ENCODE measurements at places on chromosomes 6 and 20.

GRCh38 chr6:101286146-101286545, 107.4 kb upstream of the GRIK2 start:
- DNase-seq: no peak

DNA sequence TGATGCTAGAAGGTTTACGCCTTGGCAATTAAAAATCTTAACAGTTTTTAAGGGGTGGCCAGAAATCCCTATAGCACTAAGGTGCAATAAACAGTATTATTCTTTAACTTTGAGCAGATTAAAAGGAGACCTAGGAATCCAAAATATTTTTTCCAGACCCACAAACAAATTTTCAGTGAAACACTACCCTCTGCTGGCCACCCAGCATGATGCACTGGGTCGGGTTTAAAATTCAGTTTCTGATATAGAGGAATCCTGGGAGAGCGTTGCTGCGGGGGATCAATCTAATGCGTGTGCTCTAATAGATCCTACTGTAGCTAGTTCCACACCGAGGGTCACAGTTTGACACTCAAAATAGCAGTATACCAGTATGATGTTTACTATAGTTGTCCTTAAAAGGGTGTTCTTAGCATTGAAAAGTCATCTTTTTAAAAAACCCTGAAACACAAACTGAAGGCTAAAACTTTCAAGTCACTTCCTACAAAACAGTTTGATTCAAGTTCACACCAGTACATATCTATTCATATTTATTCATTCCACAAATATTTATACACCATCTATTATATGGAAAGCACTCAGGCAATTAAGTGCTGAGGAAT, 10.2 kb downstream of the UBE3D start:
- no peak for DNase-seq

- DNase-seq: no peak
Observed at GRCh38 chr6:25954756-25955155, 7.8 kb upstream of the TRIM38 start.

DNA sequence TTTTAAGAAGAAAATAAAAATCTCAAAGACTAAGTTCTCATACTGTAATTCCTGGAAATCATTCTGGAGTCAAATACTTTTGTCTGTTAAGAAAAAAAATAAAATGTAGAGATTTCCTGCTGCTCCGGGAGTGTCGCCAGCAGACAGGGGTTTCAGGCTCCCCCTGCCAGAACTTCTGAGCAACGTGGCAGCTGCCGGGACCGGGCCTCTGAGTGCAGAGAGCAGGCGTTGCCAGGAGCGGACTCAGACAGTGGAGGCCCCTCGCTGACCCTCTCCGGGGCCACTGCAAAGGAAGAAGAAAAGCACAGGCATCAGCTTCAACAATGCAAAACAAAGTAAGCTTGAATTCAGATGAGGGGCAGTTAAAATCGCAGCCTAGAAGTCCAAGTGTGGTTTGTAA, 95.5 kb downstream of the THBS2 start:
- no peak for DNase-seq

GRCh38 chr20:32296819-32297420, 19.5 kb downstream of the KIF3B start:
- no peak for DNase-seq

GRCh38 chr6:132933090-132933489, 118.7 kb downstream of the RPS12 start:
- DNase-seq: no peak

GRCh38 chr6:69887714-69888345, 21.5 kb downstream of the COL19A1 start:
- no peak for DNase-seq

GRCh38 chr20:39453890-39454289, 491.7 kb downstream of the DHX35 start:
- no peak for DNase-seq

DNA sequence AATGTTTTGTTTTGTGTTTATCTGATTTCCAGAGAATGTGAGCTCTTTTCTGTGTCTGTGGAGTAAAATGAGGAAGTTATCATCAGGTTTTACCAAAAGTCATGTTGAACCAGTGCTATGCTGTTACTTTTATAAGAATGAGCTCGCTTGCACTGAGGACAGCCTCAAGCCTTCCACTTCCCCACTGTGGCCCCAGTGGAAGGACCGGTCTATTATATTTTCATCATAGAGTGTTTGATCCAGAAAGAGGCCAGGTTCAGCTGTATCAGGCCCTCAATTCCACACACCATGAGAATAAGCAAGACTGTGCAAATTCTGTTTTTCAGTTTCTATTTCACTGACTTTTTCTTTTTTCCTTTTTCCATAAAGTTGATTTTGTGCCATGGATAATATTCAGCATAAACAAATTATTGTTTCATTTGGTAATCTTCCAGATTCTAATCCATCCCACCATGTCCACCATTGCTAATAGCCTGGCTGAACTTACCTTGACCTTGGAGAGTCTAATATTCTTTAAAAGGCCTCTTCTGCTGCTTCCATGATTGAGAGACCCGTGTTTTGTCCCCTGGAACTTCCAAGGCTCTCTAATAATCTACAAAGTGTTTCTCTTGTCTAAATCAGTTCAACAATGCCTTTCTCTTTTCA, 286.2 kb downstream of the THBS2 start:
- DNase-seq: no peak

DNA sequence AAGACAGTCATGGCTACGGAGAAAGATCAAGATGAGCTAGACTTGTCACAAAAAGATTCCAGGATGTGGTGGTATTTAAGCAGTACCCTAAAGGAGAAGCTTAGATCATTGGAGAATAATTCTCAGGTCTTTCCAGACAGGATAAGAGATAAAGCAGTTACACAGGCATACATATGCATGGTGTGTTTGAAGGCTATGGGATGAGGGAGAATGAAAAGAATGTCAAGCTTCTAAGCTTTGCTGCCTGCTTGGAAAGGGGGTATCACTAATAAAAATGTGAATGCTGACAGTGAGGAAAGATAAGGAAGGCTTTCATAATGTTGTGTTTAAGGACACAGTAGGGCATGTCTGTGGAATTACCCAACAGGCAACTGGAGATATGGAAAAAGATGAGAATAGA, 28.1 kb downstream of the RWDD2A start:
- no peak for DNase-seq

DNA sequence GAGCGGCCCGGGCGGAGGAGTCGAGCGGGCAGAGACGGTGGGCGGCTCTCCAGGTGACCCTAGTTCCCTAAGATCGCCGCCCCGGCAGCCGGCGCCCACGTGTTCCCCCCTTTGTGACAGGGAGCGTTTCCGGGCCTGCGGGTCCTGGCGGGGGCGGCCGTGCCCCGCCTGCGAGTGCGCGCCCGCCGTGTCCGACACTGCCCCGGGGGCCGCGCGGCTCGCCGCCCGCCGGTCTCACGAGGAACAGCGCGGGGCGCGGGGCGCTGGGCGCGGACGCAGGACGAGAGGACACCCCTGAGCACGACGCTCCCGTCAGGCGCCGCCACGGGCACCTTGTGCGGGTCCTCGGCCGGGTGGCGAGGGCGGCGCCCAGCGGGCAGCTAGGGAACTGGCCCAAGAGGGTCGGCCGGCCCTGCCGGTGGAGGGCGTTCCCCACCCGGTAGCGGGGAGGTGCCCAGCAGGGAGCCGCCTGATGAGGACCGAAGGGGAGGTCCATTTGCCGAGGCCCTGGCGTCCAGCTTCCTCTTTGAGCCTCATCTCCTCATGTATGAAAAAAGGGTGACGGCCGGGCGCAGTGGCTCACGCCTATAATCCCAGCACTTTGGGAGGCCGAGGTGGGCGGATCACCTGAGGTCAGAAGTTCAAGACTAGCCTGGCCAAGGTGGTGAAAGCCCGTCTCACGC, at the start of gene VARS1:
Gene VARS1 (minus strand): TSS at position 137 of the 683 bp plus-strand sequence. CDS start 535 bp downstream, outside the sequence.
- peak; percentile 84 for DNase-seq

DNA sequence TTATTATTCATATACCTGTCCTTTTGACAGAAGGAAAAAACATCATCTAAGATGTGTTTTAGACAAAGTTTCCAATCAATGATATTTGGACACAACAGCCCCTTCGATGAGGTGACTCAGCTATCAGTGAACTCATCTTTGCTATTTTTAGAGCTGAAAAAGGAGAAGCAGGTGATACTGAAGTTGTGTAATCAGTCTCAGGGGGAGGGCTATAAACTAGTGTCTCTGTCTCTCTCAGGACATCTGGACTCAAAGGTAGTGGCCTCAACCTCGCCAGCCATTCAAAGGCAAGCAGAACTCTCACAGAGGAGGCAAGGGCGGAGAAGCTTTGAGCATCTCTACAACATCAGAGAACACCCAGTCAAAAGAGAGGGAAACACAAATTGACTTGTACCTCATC, 135.4 kb downstream of the BFSP1 start:
- DNase-seq: no peak

GRCh38 chr6:160265869-160266476, 7.4 kb upstream of the SLC22A2 start:
- DNase-seq: no peak

GRCh38 chr6:152130441-152130840, 323.0 kb downstream of the ESR1 start:
- DNase-seq: no peak

DNA sequence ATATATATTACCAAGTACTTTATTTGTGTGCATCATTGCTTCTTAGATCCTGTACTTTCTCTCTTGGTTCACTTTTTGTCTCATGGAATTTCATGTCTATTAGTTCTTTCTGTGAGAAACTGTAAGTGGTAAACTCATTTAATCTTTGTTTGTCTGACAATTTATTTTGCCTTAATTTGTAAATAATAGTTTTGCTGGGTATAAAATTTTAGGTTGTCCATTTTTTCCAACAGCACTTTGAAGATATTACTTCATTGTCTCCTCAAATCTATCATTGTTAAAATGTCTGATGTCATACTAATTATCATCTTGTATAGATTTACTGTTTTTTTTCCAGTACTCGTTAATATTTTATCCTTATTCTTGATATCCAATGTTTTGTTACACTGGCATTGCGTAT, 205.2 kb upstream of the CDYL start:
- no peak for DNase-seq

DNA sequence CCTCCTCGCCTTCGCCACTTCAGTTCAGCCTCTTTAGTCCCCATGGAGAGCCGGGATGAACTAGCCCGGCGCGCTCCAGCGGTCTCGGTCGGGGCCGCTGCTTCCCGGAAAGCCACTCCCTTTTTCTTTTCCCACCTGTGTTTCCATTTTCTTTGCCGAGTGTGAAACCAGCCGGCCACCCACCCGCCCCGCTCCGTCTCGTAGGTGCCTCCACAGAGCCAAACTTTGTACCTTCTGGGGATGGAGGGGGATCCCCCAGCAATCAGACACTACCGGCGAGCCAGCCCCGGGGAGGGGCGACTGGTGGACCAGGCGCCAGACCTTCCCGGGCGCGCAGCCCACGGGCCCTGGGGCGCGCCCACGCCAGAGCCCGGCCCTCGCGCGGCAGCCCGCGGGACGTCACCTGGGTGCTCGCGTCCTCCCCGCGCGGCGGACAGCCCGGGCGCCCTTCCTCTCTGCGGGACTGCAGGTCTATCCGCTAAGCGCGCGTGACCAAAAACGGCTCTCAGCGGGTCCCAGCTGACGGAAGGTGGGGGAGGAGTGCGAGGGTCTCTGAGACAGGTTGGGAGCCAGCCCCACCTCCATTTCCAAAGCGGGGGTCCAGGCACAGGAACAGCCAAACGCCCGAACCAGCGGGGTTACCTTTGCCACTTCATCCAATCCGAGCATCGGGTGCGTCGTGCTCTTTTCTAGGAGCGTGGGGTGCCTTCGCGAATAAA, at the start of gene MCHR2:
Gene MCHR2 (minus strand): TSS at position 691 of the 719 bp plus-strand sequence. CDS start 38,076 bp downstream, outside the sequence.
- DNase-seq: no peak

DNA sequence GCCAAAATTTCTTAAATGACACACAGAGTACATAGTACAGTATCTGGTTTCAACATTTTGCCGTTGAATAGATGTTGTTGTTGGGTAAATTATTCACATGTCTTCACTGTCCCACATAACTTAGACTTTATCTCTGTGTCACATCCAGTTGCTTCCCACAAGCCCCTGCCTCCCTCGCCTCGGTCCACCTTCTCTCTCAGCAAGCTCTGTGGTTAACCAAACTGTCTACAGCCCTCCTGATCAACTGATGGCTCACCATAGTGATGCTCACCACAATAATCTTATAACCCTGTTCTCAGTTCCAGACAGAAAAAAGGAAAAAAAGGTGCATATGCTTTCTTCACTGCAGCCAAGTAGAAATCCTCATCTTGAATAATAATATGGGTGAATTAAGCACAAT, 23.0 kb downstream of the IL17F start:
- DNase-seq: no peak

DNA sequence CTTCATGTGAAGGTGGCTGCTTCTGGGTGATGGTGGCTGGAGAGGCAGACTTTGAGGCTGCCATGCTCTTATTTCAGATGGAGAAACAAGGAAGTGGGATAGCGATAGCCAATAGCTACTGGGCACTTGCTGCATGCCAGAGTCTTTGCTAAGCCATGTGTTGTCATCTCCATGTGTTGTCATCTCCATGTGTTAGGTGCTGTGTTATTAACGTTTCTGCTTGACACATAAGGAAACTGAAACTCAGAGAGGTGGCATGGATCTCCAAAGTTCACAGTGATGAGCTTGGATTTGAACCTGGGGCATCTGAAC, 16.9 kb downstream of the KIAA1755 start:
- no peak for DNase-seq

GRCh38 chr6:105024803-105025202, 67.9 kb downstream of the LIN28B start:
- DNase-seq: no peak

- DNase-seq: no peak
Observed at GRCh38 chr20:37562695-37563480, 35.2 kb upstream of the BLCAP start.

- peak; percentile 70 for DNase-seq
Observed at GRCh38 chr6:141483598-141484061, 649.1 kb upstream of the GJE1 start.

- DNase-seq: no peak
Observed at GRCh38 chr6:106143665-106144064, 57.5 kb downstream of the PRDM1 start.

GRCh38 chr20:6786548-6786947, 19.1 kb downstream of the BMP2 start:
- no peak for DNase-seq

GRCh38 chr6:33607784-33608161, 13.3 kb upstream of the ITPR3 start:
- no peak for DNase-seq

DNA sequence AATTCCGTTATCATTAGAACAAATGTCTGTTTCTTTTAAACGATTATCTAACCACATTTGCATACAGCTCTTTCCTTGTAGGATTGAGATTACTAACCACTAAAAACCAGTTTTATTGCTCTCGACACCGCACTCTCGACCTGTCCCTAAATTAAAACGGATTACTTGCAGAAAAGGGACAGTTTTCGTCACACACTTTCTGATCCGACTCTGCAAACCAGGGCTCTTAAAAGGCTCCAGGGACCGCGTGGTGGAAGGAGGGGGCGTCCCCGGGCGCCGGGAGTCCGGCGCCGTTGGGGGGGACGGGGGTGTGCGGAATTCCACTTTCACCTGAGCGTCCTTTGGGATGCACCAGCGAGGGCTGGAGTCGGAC, 731 bp downstream of the MAK start:
- peak; percentile 4 for DNase-seq

DNA sequence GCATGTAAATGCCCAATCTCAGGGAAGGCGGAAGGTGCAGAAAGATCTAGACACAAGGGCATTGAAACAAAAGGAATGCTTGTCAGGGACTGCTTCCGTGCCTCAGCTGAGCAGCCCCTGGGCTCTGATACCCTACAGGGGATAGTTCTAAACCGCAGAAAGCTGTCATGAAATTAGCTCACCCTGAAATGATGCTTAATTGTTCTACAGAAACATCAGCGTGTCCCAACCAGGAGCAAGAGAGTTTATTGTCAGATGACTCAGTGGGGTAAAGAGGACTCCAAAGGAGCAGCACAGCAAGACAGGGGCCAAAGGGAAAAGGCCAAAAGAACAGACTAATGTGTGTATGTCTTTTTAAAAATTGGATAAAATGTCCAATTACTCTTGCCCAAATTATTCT, 258.4 kb upstream of the JARID2 start:
- no peak for DNase-seq

Data from naive thymus-derived CD8-positive, alpha-beta T cell (primary cell).